ENCODE measurements at places on chromosomes 11 and 22.

- DNase-seq, result no peak
Observed at GRCh38 chr11:30453705-30454104, 130.8 kb downstream of the ARL14EP start.

- no peak for DNase-seq
Observed at GRCh38 chr11:69698362-69698761, 5.5 kb downstream of the FGF19 start.

- no peak for DNase-seq
Observed at GRCh38 chr11:112965656-112966055, 4.4 kb downstream of the NCAM1 start.

GRCh38 chr11:111665777-111666176, 63.5 kb downstream of the SIK2 start:
- no peak for DNase-seq

DNA sequence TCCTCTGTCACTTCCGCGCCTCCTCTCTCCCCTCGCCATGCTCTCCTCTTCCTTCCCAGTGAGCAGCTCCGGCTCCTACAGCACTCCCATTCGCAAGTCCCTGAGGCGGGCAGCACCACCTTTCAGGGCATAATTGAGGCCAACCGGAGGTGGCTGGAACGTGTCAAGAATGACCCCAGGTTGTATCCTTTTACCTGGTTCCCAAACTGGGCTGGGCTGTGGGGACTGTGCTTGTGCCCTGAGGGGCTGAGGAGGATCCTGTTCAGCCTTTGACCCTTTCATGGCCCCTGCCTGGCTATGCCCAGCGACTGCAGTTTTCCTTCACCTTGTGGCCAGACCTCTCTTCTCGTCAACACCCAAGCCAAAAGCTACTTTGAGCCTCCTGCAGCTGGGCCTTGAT, 84.1 kb downstream of the CEP164 start:
- DNase-seq, result no peak

- DNase-seq, result no peak
Observed at GRCh38 chr11:30605036-30605605, 19.0 kb upstream of the MPPED2 start.

DNA sequence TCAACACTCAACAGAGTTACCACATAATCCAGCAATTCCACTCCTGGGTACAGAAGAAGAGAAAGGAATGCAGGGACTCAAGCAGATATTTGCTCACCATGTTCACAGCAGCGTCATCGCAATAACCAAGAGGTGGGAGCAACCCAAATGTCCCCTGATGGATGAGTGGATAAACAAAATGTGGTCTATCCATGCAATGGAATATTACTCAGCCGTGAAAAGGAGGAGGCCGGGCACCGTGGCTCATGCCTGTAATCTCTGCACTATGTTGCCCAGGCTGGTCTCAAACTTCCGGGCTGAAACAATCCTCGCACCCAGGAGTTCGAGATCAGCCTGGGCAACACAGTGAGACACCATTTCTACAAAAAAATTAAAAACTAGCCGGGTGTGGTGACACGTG, 131.7 kb downstream of the CTTN start:
- DNase-seq, result no peak

Data from CD8-positive, alpha-beta T cell (primary cell).